ENCODE measurements at places on chromosomes 16 and 17.

GRCh38 chr16:27177031-27177774 lies 26.1 kb upstream of the KDM8 start:
- no peak for DNase-seq

GRCh38 chr17:17075125-17075781 lies 33.0 kb downstream of the MPRIP start:
- no peak for DNase-seq

DNA sequence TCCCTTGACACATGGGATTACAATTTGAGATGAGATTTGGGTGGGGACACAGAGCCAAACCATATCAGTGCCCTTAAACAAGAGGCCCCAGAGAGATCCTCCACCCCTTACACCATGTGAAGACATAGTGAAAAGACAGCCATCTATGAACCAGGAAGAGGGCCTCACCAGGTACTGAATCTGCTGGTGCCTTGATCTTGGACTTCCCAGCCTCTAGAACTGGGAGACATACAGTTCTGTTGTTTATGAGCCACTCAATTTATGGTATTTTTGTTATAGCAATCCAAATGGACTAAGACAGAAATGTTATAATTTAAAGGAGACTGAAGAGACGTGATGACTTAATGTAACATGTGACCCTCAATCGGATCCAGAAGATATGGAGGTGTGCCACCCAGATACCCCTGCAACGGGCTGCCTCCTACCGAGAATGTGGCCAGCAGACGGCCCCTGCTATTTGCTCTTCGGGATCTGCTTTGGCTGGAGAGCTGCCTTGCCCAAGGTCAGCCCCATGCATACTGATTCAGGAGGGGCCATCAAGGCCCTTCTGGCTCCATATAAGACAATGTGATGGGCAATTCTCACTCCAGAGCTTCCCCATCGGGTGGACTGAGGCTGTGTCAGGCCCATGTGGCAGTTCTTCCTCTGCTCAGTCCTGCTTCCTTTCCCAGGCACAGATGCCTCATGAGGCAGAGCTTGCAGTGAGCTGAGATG lies 80.6 kb downstream of the NETO2 start:
- no peak for DNase-seq

GRCh38 chr17:15448580-15448956 lies 18.9 kb downstream of the CDRT4 start:
- DNase-seq, result no peak

GRCh38 chr16:88504489-88505404 lies 51.7 kb downstream of the ZFPM1 start:
- DNase-seq, result no peak

GRCh38 chr17:72332367-72332766 lies 211.5 kb downstream of the SOX9 start:
- peak; percentile 42 for DNase-seq

GRCh38 chr16:50092891-50093290 lies 27.1 kb downstream of the HEATR3 start:
- DNase-seq, result no peak

DNA sequence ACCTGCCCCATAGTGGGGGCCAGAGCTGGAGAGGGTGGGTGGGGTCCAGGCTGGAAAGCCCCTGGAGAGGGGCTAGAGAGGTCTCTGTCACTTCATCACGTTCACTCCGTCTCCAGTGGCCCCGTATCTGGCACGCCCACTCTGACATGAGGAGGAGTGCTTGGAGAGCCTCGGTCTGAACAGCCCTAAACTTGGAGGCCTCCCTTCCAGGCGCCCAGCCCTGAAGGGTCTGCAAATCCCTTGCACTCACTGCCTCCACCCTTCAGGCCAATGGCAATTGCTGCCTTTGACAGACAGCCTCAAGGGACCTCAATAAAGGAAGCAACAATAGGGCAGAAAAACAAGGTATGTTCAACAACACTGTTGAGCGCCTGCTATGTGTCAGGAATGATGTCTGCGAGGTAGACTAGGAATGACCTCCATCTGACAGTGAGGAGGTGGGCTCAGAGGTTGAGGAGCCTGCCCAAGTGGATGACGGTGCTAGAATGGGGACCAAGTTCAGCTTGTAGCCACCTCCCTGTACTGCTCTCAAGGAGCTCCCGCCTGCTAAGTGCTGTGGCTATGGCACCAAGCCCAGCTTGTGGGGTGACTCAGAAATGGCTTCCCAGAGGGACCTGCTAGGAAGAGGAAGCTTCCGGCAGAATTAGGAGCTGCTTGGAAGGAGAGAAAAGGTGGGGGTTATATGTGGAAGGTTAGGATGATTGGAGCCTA lies 2.9 kb upstream of the EPX start:
- DNase-seq, result no peak

DNA sequence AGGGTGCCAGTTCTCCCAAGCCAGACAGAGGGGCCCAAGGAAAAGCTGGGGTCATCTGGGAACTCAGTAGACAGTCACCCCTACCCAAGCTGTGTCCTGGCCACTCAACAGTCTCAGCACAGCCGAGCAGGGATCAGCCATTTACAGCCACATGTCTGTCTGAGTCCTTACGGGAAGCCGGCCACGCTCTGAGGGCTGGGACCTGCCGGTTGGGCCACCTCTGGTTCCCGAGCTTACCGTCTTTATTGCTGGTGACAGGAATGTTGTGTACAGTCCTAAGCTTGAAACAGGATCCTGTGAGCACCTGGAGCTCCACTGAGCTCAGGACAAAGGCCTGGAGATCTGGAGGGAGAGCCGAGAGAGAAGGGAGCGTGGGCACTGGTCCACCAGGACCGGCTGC lies 59.8 kb downstream of the TIMM22 start:
- DNase-seq, result no peak

DNA sequence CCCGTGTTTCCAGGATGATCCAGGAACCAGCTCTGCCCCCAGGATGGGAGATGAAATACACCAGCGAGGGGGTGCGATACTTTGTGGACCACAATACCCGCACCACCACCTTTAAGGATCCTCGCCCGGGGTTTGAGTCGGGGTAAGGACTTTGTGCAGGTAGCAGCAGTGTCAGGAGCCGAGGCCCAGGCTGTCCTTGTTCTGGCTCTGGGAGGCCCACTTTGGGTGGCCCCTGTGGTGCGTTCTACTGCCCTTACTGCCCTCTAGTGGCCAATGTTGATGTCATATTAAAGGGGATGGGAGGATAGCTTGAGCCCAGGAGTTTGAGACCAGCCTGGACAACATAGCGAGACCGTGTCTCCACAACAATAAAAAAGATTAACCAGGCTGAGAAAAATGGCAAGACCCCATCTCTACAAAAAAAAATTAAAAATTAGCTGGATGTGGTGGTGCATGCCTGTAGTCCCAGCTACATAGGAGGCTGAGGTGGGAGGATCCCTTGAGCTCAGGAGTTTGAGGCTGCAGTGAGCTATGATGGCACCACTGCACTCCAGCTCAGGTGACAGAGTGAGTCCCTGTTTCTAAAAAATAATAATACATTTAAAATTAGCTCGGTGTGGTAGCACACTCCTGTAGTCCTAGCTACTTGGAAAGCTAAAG lies 20.9 kb upstream of the CLEC18A start:
- DNase-seq, result peak; percentile 85

DNA sequence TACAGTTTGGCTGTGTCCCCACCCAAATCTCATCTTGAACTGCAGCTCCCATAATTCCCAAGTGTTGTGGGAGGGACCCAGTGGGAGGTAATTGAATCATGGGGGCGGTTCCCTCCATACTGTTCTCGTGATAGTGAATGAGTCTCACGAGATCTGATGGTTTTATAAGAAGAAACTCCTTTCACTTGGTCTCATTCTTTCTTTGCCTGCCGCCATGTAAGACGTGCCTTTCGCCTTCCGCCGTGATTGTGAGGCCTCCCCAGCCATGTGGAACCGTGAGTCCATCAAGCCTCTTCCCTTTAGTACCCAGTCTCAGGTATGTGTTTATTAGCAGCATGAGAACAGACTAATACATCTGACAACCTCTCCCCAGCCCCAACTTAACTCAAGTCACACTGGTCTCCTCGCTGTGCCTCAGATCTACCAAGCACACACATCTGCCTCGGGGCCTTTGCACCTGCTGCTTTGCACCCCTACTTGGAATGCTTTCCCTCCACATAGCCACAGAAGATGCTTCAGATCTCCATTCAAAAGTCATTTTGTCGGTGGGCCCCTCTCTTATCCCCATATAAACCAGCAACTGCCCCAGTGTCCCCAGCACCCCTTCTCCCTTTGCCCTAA lies 74.4 kb downstream of the RPH3AL start:
- DNase-seq, result no peak

GRCh38 chr16:5257462-5257861 lies 159.9 kb upstream of the EEF2KMT start:
- no peak for DNase-seq

GRCh38 chr16:68823401-68824135 lies 19.8 kb upstream of the TANGO6 start:
- no peak for DNase-seq

GRCh38 chr16:68313116-68313515 lies 2.3 kb downstream of the PRMT7 start:
- DNase-seq, result no peak

- peak; percentile 56 for DNase-seq
Observed at GRCh38 chr16:19210280-19210924, 42.4 kb downstream of the SYT17 start.

GRCh38 chr16:15770512-15770911 lies 86.3 kb downstream of the MYH11 start:
- no peak for DNase-seq

- no peak for DNase-seq
Observed at GRCh38 chr16:4606354-4606753, 8.3 kb downstream of the UBALD1 start.

DNA sequence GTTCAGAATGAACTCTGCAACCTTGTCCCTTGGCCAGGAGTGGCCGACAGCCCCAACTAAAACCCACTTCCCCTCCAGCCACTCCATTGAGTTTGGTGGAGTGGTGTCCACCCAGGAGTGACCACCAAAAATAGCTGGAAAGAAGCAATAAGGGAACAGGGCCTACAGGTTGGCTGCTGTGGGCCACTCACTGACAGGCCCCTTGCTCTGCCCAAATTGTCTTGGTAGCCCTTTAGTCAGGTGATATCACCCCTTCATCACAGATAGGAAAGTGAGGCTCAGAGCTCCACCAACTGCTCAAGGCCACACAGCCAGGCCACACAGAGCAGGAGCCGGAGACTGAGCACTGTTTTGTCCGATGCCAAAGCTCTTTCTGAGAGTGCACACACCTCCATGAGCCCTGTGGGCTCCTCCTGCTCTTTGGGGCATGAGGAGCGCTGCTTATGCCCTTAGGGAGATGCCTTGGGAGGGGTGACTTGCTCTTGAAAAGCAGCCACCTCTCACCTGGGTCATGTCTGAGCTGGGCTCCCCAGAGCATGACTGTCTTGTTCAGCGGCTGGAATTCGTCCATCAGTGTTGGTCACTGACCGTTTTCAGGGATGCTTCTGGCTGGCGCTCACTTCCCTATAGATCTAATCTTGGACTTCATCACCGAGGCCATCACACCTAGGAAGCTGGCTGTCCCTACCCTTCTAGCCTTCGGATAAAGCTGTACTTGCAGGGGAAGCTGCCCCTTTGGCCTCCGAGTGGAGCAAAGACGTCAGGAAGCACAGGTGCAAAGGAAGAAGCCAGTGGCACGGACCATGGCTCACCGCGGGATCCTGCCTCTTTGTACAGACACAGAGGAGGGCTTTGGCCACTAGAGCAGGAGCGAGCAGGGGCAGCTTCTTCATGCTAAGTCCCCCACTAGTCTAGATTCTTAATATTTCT lies 186.0 kb upstream of the ZNF469 start:
- no peak for DNase-seq

DNA sequence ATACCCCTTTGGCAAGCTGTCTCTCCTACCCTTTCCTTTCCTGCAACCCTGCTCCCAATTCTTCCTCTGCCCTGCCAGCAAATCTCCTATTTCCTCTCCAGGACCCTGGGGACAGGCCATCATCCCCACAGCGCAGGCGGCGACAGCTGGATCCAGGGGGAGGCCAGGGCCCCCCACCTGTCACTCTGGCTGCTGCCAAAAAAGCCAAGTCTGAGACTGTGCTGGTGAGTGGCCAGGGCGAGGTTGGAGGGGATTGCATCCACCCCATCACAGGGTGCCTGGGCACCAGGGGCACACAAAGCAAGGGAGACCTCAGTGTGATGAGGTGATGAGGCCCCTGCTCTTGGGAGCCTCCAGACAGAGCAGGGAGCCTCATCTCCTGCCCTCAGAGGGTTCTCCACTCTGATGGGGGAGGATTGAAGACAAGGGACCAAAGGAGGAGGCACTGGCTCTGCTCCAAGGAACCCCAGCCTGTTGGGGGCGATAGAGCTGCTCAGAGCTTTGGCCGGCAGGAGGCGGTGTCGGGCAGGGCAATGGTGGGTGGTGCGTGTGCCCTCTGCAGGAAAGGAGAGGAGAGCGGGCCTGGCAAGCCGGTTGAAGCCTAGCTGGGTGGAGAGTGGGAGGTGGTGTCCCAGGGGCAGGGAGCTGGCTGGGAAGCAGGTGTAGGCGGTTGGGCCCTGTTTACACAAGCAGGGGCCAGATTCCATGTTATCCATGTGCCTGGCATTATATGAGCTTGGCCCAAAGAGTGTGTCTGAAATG lies 15.6 kb upstream of the PDK2 start:
- DNase-seq, result no peak

DNA sequence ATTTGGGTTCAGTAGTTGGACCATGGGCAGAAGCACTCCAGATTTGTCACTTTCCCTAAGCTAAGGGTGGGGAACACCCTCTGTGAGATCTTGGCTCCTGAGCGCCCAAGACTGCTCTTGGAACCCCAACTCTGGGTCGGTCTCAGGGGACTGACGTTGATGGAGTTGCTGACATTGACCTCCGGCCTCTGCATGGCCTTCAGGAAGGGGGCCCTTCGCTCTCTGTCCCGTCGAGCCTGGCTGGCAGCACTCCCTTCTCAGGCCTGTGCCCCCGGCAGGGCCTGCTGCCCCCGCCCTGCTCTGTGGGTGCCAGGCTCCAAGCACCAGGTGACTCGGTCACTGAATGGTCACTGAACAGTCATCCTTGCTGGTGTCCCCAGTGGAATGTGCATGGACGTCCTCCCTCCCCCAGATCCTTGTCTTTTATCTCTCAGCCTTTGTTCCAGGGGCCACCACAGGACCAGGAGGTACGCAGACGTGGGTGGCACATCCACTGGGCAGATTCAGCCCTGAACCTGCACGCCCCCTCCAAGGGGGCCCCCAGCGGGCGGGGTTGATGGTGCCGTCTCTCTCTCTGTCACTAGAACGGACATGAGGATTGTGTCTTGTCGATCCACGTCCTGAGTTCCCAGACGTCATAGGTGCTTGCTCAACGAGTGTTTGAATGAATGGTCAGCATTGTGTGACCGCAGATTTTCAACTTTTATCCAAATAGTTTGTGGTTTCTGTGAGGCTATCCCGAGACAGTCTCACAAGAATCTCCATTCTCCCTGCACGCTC lies 314.5 kb downstream of the SEC14L1 start:
- DNase-seq, result no peak

GRCh38 chr17:39684369-39685192 lies 3.3 kb downstream of the PGAP3 start:
- DNase-seq, result no peak
